ENCODE measurements at places on chromosomes 1 and 21.

DNA sequence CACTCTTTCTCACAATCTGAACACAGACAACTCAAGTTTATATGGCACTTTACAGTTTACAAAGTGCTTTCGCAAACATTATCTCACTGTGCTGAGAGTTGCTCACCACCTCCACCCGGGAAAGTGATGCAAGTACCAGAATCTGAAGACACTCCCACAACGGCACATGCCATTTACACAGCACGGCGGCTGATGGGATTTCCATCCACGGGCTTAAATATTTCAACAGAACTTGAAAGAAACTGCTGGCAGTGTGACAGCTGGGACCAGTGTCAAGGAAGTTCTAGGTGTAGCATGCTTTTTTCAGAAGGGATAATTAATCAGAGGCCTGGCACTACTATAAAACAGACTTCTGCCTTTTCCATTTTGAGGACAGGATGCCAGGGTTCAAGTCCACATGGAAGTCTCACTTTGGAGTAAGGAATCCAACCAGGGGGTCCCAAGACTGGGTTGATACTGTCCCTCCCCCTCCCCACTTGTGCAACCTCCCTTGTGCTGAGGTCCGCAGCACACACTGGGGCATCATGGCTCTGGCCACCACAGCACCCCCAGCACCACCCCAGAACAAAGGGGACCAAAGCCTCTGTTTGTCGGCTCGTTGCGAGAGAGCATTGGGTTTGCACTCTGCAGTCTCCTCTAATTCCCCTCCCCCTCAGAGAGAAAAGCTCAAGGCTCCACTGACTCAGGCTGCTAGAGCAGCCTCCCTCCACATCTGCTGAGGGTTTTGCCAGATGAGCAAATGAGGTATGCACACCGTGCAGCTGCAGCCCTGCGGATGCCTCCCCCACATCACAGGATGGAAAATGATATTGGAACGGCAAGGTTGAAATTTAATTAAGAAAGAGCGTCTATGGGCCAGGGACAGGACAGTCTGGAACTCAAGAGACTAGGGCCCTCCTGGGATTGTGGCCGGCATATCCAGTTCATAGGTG is 154.9 kb downstream of the TGFBR3 start:
- DNase-seq, result no peak

DNA sequence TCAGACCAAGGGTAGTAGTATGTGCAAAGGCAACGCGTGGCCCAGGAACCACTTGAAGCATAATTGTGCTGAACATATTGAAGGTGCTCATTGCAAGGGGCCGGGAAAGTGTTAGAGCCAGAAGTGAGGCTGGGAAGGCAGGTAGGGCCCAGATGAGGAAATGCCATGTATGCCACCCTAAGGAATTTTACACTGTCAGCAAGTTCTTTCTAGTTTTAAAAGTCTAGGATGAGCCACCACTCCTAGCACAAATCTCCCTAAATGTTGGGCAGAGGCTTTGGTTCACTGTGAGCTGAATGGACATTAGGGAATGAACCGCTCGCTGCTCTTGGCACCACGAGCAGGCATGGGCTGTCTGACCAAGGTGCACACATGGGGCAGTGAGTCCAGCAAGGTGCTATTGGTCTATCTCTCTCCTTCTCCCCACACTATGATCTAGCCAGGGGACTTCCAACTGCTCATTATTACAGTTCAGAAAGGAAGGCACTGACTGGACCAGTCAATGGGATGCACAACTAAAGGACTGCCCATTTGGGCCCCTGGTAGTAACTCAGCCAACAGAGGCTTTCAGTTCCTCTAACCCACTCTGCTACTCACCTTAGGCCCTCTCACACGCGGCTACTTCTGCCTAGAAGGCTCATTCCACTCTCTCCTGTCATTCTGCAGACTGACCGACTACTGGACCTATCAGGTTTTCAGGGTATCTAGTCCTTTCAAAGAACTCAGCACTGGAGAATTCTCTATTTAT is 2.0 kb downstream of the KANK4 start:
- DNase-seq, result no peak

DNA sequence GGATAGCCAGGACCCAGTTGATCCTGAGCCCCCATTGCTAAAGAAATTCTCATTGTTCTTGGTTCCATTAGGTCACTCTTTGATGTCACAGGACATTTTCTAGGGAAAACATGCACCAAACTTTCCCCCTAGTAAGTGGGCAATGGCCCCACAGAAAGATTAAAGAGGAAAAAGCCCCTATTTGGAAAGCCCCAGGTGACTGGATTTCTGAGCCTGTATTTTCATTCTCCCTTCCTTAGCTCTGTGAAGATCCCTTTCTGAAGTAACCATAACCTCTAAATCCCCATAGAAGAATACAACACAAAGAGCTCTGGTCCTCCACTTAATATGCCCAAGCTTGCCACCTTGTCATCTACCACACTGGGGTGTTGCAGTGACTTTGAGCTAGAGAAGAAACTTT is 232.3 kb upstream of the FGGY start:
- DNase-seq, result no peak

- no peak for DNase-seq
Observed at GRCh38 chr1:2980849-2981248, 40.4 kb upstream of the ACTRT2 start.

- no peak for DNase-seq
Observed at GRCh38 chr1:226603858-226604559, 55.4 kb downstream of the STUM start.

DNA sequence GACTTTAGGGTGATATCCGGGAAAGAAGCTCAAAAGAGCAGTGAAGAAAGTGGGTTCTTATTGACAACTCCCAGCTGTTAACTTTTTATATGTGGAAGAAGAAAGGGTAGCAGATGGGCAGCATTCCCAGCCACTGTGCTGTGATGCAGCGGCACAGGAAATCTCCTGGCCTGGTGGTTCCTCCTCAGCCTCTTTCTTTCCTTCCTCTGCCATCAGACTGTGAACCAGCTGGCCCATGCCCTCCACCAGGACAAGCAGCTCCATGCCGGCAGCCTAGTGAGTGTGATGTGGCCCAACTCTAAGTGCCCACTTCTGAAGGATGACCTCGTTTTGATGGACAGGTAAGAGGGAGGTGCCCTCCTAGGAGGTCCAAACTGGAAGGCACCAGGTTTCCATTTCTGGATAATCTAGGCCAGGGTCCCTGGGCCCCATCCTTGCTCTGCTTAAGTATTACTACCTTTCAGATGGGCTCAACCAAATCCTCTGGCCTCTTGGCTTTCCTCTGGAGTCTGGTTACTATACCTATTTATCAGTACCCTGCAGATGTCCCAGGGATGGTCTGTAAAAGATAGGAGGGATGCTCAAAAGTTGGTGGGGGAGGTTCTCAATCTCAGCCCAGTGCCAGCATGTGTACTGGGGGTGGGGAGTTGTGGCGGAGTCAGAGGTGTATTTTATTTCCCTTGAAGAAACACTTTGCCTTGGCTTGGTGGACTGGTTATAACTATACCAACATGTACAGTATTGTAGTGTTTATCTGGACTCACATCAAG is 17.0 kb downstream of the MFN2 start:
- DNase-seq, result no peak

DNA sequence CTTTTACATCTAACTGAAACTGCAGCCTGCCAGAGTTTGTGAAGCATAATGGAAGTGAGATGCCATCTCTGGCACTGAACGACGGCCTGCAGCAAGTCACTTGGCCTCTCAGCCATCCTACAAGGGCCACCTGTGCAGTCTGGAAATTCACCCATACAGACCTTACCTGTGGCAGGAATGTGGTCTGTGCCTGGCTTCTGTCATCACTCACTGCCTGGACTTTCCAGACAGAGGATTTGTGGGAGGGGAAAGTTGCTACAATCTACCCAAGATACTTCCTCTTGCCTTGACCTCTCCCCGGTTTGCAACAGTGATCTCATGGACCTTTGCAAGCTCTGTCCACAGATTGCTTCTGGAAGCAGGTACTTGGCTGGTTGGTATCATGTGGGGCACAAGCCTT is 58.4 kb upstream of the ATP1B1 start:
- DNase-seq, result no peak

- no peak for DNase-seq
Observed at GRCh38 chr1:154453574-154454352, 48.3 kb upstream of the TDRD10 start.
